ENCODE measurements at places on chromosomes 11 and 22.

DNA sequence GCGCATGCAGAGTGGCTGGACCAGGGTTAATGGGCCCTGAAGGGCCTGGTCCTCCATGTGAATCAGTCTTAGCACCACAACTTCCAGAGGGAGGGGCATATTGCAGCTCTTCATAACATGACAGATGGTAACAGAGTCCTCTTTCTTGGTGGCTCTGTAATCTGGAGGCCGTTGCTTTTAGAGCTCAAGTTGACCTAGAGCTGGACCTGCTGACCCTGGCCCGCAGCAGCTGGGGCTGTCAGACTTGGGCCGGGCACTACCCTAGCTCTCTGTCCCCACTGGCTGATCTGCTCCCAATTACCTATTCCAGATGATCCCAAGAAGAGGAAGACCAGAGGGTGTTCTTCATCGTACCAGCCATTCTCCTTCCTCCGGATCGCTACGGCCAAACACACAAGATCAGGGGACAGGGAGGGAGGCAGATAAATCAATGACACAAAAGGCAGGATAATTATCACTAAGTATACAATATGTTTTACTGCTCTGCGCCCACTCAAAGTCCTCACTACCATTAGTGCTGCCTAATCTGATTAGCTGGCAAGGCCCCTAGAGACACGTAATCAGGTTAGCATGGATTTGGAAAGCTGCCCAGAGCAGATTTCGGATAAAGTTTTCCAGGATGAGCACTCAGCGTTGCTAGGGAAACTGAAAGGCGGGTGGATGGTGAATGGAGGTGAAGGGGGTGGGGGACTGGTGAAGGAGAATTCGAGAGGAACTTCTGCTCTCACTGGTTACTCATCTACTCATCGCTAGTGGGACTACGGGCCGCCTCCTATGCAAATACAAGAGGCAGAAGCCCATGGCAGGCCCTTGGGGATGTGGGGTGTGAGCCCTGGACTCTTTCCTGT is 64.5 kb upstream of the PHOX2A start:
- DNase-seq: peak; percentile 48

DNA sequence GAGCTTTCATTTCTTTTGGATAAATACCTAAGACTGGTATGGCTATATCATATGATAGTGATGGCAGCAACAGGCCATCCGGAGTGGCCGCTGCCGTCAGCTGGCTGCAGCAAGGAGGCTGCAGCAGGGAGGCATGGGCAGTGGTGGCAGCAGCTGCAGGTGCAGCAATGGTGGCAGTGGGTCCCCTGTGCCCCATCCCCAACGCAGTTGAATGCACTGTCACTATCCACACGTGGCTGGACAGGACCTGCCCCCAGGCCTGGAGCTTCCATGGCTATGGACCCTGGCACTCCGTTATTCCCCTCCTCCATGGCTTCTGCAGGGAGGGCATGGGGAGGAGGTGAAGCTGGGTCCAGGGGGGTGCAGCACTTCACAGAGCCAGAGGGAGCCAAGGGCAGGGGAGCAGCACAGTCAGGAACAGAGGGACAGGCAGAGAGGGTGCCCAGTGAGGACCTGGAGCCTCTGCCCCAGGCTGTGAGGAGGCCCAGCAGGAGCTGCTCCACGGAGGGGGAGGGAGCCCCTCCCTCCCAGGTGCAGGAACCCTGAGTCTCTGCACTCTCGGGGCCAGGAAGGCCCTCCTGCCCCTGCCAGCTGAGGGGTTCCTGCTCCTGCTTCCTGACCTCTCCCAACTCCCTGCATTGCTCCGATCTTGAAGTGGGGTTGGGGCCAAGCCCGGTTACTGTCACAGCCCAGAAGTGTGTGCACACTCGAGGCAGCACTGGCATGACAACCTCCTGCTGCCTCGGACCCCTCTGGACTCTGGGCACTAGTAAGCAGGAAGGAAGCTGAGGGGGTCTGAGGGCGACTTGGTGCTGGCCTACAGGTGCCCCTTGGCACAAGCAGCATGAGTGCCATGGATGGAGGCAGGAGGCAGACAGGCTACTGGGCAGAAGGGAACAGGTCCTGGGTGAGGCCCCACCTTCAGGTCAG is 466.3 kb downstream of the GUCY1A2 start:
- DNase-seq: no peak

DNA sequence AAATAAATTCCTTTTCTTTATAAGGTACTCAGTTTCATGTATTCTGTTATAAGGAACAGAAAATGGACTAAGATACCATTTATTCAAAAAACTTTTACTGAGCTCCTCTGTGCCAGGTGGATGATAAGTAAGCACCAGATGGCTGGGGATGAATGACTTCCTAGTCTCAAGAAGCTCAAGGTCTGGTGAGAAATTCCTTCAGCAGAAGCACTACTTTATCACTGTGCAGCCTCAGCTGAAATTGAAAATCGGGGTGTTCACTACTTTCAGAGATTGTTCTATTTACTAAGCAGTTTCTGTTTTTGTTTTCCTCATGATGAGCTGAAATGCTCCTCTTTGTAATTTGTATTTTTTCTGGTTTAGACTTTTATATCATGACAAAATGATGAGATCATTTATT is 7.8 kb downstream of the LDHAL6A start:
- no peak for DNase-seq

DNA sequence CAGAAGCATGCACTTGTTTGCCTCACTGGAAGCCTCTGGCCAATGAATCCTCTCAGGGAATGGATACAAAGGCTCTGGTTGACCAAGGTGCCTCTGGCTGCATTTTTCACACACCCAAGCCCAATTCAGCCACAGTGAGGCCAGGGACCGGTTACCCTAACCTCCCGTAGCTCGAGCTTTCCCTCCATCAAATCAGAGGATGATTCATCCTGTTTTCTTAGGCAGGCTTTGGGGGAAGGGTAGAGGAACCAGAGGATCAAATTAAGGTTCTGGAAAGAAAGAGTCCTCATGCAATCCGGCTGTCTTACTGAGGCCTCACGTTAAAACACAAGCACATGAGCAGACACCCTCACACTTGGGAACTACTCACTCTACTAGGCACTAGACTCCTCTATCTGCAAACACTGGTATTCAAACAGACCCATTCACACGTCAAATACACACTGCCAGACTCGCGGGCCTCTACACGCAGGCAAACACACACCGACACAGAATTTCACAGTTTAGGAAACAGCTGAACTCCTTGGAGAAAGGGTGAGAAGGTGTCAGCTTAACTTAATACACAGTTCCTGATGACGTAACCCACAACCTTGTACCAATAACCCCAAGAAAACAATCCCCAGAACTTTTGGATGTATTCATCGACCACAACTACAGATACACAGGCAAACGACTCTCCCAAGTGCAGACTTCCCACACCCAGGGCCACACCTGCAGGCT is 12.4 kb downstream of the NRXN2 start:
- DNase-seq: no peak

DNA sequence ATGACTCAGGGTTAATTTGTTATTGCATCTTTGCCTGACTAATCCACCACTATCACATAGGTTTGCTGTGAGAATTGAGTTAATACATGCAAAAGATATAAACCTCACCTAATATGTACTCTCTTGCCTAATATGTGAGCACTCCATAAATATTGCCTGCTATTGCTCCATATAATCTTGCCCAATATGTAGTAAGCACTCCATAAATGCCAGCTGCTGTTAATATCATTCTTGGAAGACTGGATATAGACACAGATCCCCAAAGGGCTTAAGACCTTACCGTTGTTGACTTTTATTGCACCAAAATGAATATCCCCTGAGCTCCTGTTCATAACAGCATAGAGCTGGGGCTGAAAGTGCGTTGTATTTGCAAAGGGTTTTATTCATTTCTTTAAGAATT is 27.0 kb upstream of the LRRC55 start:
- no peak for DNase-seq

DNA sequence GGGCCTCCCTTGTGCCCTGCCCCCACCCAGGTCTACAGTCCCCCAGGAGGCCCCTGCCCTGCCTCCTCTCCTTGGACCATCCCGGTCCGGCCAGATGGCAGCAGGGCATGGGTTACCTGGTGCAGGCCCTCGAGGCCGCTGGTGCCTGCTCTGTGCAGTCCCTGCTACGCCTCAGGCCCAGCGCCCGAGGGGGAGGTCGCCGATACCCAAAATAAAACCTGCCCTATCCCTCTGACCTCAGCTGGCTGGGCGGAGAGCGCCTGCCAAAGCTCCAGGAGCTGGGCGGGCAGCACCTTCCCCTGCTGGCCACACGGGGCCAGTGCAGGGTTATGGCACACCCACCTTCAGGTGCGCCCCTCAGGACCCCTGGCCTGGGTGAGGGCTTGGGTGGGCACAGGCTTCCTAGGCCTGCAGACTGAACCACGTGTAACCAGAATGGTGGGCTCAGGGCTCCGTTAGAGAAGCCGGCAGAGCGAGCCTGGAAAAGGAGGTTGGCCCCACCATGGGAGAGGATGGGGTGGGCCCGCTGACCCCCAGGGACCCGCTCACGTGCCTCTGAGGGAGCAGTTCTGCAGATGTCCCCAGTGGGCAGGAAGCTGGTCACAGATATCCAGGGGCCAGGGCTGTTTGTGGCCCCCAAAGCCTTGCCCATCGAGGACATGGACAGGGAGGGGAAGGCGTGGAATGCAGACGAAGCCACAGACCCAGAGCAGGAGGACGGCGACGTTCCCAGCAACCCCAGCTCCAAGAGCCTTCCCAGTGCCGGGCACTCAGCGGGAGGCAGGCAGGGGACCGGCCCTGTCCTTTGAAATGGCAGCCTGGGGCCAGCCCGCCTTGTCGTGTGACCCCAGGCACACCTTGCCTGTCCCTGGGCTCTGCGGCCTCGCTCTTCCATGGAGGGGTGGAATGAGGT is 1.7 kb upstream of the TNNT3 start:
- no peak for DNase-seq

DNA sequence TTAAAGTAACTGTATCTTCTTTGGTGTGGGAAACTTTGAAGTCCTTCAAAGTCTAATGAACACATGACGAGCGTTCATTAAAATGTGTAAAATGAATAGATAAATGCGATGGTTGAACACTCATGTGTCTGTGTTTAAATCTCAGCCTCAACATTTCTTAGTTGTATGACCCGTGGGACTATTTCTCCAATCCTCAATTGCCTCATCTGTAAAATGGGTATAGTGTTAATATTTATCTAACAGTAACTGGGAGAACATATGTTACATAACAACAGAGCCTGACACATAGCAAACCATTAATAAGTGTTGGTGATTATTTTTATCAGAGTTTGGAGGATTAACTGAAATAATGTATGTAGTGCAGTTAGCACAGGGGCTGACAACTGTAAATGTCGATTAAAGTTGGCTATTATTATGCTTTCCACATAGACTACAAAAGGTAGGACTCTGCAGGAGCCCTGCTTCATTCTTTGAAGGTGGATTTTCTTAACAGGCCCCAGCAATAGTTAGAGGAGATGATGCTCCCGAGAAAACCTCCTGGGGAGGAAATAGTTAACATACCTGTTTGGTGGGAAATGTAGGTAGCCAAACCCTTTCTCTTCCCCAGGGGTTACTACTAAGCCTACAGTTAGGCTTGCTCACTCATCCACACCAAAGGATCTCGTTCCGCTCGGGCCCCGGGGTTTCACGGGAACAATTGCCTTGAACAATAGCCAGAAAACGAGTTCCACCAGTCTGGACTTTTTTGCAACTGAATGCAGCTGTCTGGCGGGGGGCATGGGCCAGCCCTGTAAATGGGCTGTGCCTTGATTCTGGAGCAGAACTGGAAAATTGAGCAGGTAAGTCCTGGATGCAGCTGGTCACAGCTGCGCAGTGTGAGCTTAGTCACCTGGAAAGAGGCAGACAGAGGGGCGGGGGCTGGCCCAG is 133.4 kb downstream of the DBX1 start:
- DNase-seq: no peak

DNA sequence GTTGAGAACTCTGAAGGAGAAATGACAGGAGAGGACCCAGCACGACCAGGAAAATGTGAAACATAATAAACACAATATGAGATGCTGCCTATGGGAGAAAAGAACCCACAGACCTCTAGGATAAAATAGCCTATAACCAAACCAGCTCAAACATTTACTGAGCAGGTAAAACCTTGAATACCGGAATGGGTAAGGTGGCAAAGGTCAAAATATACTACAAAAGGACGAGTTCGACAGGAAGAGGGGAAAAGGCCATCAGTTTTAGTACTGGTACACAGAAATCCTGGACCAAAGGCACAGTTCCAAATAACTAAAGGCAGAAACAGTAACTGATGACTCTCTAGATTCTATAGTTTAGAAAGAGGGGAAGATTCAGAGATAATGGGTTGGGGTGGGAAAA is 96.3 kb downstream of the AMBRA1 start:
- DNase-seq: no peak

- DNase-seq: no peak
Observed at GRCh38 chr22:23369054-23369685, 188.9 kb downstream of the BCR start.

DNA sequence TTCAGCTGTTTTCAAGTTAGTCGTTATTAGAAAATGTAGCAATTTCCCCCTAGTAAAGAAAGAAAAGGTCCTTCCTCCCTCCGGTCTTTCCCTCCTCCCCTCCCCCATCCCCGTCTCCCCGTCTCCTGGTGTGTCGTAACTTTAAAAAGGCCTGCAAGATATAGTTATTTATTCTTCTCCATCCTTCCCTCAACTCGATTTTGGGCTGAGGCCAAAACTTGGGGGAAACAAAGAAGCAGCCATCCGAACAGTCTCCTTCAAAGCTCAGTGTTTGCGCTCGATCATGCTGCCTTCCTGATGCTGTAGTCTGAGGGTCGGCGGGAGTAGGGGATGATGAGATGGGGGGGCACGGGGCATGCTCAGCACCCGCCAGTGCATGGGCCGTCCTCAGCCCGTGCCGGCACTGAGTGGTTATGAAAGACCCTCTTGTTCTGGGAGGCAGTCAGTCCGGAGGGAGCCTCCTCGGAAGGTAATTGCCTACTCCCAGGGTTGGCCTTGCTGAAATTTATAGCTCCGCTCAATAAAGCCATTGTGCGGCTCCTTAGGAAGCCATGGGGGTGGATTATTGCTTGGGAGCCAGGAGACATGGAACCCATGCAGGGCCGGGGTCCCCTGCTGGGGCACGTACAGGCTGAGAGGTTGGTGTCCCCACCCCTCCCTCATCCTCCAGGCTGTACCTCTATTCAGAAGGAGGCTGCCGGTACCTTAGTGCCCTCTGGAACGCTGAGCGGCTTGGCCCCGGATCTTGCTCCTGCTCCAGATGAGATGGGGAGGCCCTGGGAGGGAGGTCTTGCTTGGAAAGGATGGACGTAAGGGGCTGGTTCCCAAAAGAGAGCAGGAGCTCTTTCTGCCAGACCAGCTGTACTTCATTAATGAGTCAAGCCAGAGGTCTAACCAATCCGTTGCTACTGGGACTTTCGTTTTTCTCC is 212.7 kb upstream of the CADM1 start:
- DNase-seq: no peak

DNA sequence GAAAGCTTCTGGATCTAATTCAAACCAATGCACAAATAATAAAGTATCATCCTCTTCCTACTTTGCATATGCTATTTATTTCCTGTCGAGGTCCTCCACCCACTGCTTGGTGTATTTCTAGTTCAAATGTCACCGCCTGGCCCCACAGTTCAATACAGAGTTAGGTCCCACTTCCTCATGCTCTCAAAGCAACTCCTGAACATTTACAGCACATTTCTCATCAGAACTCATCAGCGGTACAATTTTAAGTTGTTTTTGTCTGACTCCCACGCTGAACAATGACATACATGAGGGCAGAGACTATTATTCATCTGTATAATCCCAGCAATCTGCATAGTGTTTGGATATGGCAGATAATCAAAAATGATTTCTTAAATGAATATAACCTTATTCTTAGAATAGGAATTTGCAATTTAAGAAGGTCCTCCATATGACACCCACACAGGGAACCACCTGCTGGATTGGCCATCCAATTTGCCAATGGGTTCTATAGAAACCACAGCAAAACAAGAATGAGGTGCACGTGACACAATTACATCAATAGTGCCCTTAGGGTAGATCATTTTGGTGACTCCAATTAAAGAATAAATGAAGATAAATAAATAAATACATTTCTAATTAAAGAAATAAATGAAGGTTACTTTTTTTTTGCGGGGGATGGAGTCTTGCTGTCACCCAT is 54.2 kb downstream of the SLC25A17 start:
- DNase-seq: peak; percentile 70

All from germinal center (tissue), 1 donor.